ENCODE measurements at places on chromosomes 12 and 14.

- no peak for DNase-seq
Observed at GRCh38 chr12:44774815-44775411, 101.2 kb downstream of the NELL2 start.

DNA sequence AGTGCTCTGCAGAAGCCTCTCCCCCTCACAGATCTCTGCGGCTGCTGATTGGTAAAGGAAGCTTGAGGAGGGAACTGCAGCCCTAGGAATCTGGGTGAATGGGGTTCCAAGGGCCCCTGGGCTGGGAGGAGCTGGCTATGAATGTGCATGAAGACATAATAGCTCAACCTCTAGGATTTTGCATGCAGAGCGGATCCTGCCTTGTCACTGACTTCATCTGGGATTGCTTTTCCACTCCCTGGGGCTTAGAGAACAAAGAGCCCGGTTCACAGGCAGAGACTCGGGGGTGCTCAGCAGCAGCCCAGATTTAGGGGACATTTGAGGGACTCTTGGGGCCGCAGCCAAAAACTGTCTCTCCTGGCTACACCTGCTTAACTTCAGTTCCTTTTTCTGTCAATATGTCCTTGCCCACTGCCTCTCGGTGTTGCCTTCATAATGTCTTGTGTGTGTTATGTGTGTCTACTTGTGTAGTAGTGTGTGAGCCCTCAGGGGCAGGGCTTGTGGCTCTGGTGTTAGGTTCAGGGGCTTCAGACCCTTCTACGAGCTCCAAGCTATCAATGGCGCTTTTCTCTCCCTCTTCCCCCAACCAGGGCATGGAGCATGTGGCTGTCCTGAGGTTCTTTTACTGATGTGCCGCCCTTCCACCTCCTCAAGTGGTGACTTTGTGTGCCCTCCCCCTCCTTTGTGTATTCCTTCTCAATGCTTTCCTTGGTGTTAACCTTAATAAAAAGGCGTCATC lies 1.9 kb downstream of the CCDC184 start:
- no peak for DNase-seq

- no peak for DNase-seq
Observed at GRCh38 chr12:125381373-125381772, 316.1 kb downstream of the AACS start.

DNA sequence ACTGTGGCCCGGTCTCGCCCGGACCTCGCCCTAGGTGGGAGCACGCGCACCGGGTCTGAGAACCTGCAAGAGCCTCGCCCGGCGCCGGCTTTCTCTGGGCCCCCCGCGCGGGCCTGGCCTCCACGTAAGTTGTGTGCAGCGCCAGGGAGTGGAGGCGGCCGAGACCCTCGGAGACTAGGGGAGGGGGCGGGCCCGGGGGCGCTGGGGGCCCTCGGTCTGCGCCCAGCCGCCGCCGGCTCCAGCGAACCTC lies 183 bp upstream of the PRMT8 start:
- no peak for DNase-seq

DNA sequence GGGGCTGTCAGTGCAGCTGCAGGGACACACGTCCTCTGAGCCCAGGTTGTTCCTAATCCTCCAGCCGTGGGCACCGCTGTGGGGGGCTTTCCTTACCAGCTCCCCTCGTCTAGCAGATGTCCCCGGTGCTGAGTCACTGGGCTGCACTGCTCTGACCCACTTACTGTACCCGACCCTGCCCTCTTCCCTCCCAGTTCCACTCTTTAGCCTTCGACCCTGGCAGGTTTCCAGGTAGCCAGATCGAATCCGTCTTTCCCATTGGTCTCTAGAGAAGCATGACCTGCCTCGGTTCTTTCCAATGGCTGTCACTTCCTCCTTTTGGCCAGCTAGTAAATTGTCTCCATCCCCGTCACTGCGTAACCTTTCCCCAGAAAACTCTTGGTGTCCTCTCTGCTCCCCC lies 48.4 kb downstream of the ELK3 start:
- DNase-seq, result no peak

GRCh38 chr14:54817506-54817905 lies 85.1 kb downstream of the GCH1 start:
- DNase-seq, result no peak

GRCh38 chr12:29880987-29881386 lies 97.2 kb upstream of the TMTC1 start:
- no peak for DNase-seq

DNA sequence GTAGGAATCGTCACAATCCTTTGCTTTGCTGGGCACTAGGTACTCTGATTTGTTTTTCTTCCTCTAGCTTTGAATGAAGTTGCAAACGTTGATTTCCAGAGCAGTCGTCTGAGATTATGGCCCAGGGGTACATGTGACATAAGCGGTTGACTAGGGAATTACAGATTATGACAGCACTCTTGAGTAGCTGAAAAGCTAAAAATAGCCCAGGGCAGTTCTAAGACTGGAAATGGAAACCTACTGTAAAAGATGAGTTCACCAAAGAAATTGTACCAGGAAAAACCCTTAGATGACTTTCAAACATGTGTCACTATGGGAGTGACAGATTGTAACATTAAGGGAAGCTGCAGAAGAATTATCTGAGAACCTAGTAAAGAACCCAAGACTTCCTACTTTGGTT lies 108.5 kb downstream of the ANO6 start:
- DNase-seq, result no peak

DNA sequence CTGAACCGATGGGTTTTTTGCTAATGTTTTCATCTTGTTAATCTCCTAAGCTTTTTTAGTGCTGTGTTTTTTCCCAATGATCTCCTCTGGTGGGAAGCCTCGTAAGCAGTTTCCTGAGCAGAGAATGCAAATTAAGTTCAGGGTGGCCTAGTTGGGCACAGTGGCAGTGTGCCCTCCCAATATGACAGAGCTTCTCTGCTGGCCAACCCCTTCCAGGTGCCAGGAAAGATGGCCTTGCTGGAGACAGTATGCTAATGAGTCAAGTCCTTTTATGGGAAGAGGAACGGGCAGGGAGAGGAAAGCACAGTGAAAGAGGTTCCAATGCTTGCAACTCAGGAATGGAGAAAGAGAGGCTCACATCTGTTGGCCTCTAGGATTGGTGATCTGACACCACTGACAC lies 115.8 kb downstream of the GCH1 start:
- no peak for DNase-seq

DNA sequence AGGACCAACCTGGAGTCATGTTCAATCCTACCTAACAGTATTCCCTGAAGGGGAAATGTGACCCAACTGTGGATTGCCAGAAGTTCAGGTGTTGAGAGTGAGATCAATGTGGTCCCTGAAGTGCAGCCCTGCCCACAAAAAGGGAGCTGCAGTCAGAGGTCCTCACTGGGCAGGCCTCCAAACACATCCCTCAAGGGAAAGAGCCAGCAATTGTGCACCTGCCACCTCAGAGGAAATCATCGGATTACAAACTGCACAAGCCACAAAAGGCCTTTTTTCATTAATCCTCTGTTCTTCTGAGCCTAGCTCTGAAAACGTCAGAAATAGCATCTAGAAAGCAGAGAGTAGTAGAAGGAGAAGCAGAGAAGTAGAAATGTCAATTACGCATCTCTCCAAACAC lies 10.8 kb upstream of the MDM1 start:
- no peak for DNase-seq

GRCh38 chr12:113757221-113758002 lies 208.7 kb downstream of the RBM19 start:
- DNase-seq, result no peak

- no peak for DNase-seq
Observed at GRCh38 chr12:1919763-1920162, 1.3 kb upstream of the CACNA2D4 start.

GRCh38 chr14:28756884-28757570 lies 9.6 kb upstream of the FOXG1 start:
- DNase-seq, result no peak

- no peak for DNase-seq
Observed at GRCh38 chr12:78802593-78802992, 62.0 kb upstream of the SYT1 start.

DNA sequence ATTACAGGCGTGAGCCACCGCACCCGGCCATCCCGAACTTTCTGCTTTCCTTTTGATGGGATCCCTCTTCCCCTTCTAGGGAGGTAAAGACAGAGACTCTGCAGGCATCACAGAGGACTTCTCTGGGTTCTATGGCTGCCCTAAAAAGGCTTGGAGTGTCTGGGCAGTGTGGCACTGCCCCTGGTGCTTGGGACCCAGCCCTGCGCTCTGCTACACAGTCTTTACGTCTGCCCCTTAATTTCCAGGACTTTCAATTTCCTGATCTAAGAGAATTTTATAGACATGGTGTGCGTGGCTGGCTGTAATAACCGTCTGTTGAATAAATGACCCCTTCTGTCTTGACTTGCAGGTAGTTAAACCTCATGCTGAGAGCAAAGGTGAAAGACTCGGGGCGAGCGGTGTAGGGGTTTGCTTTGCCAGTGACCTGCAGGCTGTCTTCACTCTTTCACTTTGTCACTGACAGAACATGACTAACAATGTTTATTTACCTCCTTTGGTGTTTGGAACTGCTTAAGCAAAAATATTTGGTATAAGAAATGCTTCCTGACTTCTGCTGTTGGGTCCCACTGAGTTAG lies 110.9 kb upstream of the MAP1LC3B2 start:
- DNase-seq, result no peak

GRCh38 chr14:75399843-75400775 lies 27.7 kb upstream of the JDP2 start:
- DNase-seq, result no peak

DNA sequence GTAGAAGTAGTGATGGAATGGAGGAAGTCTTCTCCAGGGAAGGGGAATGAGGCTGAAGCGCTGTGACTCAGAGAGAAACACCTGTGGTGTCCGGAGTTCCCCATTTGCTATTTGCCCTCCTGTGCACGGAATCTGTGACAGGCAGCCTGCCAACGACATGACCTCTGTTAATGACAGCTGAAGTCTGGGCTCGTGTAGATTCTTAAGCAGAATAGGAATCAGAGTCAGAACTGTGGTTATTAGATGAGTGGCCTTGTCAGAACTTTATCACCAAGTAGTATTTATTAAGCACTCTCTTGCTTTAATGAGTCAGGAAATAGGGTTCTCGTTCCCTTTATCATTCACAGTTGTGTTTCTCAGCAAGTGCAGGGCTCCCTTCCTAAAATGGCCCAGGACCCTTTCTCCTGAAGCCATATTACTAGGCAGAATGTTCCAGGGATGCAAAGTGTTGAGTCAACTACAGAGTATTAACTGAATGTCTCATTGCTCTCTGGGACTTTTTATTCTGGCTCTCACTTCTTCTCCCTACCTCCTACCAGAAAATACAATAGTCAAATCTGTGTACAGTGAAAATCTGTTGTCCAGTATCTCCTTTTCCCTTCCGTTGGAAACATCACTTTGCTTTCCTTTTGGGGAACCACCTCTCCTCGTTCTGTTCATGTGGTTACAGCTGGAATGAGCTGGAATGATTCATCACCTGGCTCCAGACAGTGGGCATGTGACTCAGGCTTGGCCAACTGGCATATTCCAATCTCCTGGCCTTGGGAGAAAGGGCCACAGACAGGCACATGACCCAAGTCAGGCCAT lies 77.8 kb upstream of the MAX start:
- DNase-seq, result no peak

- no peak for DNase-seq
Observed at GRCh38 chr12:80129895-80130530, 30.7 kb downstream of the OTOGL start.
